ENCODE measurements at places on chromosomes 5 and 9.
A peak's percentile ranks its signal among the peaks of the same experiment; 100 is the strongest.

- ATAC-seq: no peak
These were observed 7.1 kb downstream of the EGR1 start for GRCh38 chr5:138472353-138472752.

- ATAC-seq: no peak
These were observed 282.8 kb upstream of the TNC start for GRCh38 chr9:115400796-115401195.

DNA sequence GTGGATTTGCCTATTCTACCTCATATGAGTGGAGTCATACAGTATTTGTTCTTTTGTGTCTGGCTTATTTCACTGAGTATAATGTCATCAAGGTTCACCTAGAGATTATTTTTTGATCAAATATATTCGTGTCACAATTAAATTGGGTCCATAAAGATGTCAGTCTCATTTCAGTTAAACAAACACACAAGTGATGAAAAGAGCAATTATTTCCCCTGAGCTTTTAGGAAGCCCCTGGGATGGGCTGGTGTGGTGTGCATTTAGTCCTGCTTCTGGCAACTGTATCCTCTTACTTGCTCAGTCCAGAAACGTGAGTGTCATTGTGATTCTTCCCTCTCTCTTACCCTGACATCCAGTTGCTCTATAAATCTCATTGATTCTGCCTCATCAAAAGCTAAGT is 52.8 kb upstream of the CARTPT start:
- ATAC-seq: no peak

- ATAC-seq: no peak
These were observed 124.0 kb upstream of the TAF11L2 start for GRCh38 chr5:17373814-17374556.

GRCh38 chr5:43251754-43252153 is 59.7 kb downstream of the NIM1K start:
- no peak for ATAC-seq

DNA sequence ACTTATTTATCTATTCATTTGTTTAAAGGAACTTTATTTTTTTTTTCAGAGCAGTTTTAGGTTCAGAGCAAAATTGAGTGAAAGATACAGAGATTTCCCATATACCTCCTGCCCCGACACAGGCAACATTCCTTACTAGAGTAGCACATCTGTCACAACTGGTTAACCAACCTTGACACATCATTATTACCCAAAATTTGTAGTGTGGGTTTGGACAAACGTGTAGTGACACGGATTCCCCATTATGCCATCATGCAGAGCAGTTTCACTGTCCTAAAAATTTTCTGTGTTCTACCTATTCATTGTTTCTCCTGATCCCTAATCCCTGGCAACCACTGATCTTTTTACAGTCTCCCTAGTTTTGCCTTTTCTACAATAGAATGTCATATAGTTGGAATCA is 57.3 kb upstream of the LHFPL2 start:
- no peak for ATAC-seq

DNA sequence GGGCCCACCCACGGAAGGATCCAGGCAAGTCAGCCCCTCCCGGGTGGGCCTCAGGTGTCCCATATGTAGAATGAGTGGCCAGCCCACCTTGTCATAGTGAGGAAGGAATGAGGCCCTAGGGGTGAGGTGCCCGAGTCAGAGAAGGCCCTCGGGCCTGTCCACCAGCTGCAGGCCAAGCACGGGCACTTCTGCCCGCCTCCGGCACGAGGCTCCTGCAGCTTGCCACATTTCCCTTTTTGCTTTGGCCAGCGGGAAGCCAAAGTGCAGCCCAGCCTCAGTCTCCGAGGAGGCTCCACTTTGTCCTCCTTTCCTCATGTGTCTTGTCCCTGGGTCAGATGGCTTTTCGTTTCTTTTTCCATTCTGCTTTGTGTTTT is 72.9 kb downstream of the PSMB7 start:
- ATAC-seq: no peak

- ATAC-seq: no peak
These were observed 129.5 kb downstream of the NIPBL start for GRCh38 chr5:37005946-37006540.

DNA sequence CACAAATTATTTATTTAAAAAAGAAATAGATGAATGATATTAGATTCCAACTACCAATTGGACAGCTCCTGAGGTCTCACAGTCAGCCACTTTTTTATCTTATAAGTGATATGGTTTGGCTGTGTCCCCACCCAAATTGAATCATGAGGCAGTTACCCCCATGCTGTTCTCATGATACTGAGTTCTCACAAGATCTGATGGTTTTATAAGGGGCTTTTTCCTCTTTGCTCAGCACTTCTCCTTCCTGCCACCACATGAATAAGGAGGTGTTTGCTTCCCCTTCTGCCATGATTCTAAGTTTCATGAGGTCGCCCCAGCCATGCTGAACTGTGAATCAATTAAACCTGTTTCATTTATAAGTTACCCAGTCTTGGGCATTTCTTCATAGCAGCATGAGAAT is 12.9 kb downstream of the NLN start:
- no peak for ATAC-seq

- peak; percentile 14 for ATAC-seq
These were observed 598.3 kb downstream of the CCDC171 start for GRCh38 chr9:16150938-16151650.

GRCh38 chr9:113770396-113770795 is 105.7 kb upstream of the ZNF618 start:
- ATAC-seq: no peak

GRCh38 chr9:127943731-127944144 is 6.1 kb upstream of the DPM2 start:
- peak; percentile 81 for ATAC-seq
